ENCODE measurements at places on chromosomes 16 and 17. TPM values are rescaled to one million over a fixed set of nuclear protein-coding genes. Genes with fewer than 3 reads are reported as not detected.
A peak's percentile ranks its signal among the peaks of the same experiment; 100 is the strongest.

MRPL27 gene
- 34.8 TPM for total RNA-seq

PGS1 gene
- total RNA-seq: 67.0 TPM

DNAAF8 gene
- total RNA-seq: 0.24 TPM

MED31 gene
- 8.4 TPM for total RNA-seq

MAZ gene
- 109 TPM for total RNA-seq

SLFN5 gene
- 40.4 TPM for total RNA-seq

FBXL16 gene
- 0.18 TPM for total RNA-seq

DNA sequence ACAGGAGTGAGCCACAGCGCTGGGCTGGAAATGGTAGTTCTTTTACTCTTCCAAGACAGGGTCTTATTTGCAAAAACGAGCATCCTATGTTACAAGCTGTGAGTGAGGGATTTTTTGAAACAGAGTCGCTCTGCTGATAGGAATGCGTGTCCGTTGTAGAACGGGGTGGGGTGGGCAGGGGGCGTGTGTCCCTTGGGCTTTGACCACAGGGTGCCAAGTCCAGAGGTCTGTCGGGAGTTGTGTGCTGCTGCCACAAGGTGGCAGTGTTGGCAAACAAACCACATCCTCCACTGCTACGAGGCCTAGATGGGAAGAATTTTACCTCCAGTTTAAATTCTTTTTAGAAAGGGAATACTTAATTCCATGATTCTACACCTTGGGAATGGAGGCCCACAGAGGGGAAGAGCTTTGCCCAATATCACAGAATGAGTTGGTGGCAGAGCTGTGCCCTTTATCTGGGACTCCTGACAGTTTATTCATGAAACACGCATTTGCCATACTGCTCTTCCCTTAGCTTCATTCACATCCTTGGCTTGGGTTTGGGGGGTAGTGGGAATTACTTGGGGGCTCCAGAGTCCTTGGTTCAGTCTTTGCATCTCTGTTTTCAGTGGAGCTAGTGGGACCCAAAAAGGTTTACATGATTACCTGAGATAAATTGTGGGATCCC lies 30.6 kb upstream of the ETV4 start:
- DNase-seq: peak; percentile 74

DNA sequence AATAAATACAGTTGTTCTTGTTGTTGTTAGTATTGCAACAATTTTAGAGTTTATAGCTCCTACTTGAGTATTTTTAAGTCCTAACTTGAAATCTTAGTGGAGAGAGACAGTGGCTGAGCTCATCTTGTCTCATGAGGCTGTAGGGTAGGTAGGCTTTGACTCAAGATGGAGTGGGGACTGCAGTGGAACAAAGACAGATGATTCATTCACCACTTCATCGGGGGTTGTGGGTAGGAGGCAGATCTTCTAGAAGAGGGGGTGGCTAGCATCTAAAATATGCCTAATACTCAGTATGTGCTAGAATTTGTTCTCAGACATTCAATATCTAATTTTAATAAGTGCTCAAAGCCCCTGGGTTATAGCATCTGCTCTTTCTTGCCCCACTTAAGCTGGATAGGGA lies 13.1 kb upstream of the MMD start:
- no peak for DNase-seq

GRCh38 chr17:5536866-5537650 lies 47.3 kb downstream of the NLRP1 start:
- DNase-seq: no peak

DNA sequence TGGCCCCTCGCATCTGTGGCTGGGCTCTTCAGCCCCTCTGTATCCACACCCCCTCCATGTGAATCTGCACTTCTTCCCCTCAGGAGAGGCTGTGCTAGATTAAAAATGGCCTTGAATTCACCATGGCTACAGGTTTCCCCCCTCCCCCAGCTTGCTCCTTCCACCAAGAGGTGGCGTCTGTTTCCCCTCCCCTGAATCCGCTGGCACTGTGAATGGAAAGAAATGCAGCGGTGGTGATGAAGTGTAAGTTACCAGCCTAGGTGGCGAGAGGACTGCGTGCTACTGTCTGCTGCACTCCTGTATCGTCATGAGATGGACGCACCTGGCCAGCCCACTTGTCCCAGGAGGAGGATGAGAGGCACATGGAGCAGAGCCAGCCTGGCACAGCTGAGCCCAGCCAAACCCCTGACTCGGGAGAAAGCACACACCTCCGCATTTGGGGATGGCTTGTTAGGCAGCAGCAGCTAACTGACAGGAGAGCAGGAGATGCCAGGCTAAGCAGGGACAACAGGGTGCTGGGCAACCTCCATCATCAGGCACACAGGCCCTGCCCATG lies 26.2 kb downstream of the TNFRSF13B start:
- no peak for DNase-seq

GRCh38 chr16:506246-506546 lies 21.3 kb upstream of the CAPN15 start:
- DNase-seq: no peak

- DNase-seq: peak; percentile 80
Measured at GRCh38 chr16:79509211-79509631, 91.3 kb downstream of the MAF start.

DNA sequence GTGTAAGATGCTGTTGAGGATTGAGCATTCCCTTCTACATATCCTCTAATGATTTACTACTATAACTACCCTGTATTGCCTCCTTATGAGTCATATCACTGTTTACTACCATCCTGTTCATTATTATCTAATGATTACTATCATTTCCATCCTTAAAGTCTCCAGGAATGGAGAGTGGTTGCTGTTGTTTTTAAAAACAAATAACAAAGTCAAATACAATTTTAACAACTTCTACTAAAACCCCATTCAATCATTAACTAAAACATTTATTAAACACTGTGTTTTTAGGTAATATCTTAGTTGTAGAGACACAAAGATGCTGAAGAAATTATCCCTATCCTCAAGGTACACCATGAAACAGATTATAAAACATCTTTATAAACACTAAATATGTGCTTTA lies 126.9 kb downstream of the BRIP1 start:
- no peak for DNase-seq

DNA sequence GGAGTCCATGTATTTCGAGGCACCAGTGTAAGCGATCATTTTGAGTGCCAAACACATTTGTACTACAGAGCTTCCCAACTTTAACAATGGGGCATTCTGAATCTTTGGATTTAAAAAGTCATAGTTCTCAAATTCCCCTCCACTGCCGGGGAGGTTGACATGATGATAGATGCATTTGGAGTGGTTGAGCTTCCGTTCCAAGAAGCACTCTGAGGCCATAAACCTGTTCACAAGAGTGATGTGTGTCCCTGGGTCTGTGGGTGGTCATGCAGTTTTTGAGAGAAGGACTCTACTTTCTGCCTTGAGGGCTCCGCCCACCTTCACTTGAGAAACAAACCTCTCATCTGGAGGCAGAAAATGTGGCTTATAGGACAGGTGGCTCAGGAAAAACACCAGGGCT lies 43.7 kb downstream of the IRX5 start:
- no peak for DNase-seq

- no peak for DNase-seq
Measured at GRCh38 chr17:62760059-62760944, 47.8 kb downstream of the MARCHF10 start.

GRCh38 chr17:81715107-81715871 lies 3.2 kb downstream of the SLC25A10 start:
- no peak for DNase-seq

DNA sequence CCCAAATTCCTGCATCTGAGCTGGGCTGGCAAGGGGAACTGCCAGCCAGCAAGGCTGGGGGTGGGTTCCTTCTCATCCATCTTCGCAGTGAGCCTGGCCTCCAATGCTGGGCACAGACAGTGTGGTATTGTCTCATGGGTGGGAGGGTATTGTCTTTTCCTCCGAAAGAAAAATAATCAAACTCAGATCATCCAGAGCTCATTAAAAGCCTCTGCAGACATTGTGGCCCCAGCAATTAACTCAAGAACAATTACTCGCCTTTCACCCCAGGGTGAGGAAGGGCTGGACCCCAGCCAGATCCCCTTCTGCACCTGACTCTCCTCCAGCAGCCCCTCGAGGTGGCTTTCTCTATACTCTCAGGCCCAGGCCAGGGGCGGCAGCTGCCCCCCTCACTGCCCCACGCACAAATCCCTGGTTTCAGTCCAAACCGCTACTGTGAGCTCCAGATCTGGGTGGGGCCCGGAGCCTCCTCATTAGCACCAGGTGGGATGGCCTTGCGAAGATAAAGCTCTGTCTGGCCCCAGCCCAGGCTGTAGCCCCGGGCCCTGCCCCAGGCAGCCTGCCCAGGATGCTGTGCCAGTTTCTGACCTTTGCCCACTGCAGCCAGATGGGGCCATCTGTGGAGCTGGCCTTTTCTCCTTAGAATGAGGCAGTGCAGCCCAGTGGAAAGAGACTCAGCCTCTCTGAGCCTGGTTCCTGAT lies 2.3 kb upstream of the KRT15 start:
- no peak for DNase-seq

- peak; percentile 55 for DNase-seq
Measured at GRCh38 chr16:89044418-89045180, 49.1 kb upstream of the ACSF3 start.

DNA sequence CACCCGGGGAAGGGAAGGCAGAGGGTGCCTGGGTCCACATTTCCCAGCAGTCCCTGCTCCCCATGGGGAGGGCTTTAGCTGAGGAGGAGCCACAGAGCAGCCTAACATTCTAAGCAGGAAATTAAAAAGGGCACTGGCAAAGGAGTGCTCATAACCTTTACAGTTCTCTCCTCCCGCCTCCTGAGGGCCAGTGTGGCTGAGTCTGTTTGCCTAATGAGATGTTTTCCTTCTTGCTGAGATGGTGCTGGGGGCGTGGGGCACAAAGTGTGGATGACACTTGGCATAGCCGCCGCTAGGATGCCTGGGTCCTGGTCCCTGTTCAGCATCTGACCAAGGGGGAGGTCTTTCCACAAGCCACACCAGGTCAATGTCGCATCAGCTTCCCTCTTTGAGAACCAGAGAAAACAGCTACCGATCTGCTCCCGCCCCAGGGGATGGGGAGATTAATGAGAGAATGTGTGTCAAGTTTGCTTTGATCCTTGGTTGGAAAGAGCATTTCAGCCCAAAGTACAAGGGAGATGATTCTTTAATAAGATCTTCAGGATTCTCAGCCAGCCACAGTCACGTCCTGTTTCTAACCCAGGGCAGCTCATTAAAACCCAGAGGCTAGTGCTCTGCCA lies 5.8 kb downstream of the KIF18B start:
- peak; percentile 53 for DNase-seq

GRCh38 chr17:7204336-7204735 lies 15.3 kb downstream of the DLG4 start:
- DNase-seq: no peak

GRCh38 chr17:48733632-48734328 lies 5.2 kb upstream of the HOXB13 start:
- DNase-seq: no peak

GRCh38 chr17:82461827-82462524 lies 3.4 kb downstream of the NARF start:
- no peak for DNase-seq

DNA sequence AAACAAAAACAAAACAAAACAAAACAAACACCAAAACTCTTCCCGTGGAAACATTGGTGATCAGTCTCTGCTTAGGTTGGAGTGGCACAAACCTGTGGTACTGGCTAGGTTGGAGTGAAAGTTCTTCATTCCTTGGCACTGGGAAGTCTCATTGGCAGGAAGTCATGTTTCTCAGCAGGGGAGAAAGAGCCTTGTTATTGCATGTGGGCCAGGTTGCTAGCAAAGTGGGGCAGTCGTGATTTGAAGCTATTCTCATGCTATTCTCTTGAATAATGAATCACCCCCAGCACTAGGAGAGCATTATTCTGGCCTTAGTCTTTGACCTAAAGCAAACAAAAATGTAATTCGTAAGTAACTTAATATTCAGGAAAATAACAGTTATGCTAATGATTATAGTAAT lies 24.3 kb upstream of the B4GALNT2 start:
- no peak for DNase-seq

- no peak for DNase-seq
Measured at GRCh38 chr17:81074875-81075274, 39.9 kb downstream of the BAIAP2 start.

DNA sequence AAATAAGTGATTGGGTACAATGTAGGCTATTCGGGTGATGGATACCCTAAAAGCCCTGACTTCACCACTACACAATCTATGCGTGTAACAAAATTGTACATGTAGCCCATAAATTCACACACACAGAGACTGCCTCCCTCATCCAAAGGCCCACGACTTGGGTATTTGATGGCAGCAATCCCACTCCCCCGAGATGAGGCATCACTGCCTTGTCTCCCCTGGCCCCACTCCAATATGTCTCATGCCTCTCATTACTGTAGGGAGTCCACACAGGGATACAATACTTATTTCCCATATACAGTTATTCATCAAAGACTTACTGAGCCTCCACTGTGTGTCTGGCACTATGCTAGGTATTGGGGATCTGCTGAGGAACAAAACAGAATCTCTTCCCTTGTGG lies 192.6 kb downstream of the CBLN1 start:
- no peak for DNase-seq
